ENCODE measurements at places on chromosomes 3 and 15.

DNA sequence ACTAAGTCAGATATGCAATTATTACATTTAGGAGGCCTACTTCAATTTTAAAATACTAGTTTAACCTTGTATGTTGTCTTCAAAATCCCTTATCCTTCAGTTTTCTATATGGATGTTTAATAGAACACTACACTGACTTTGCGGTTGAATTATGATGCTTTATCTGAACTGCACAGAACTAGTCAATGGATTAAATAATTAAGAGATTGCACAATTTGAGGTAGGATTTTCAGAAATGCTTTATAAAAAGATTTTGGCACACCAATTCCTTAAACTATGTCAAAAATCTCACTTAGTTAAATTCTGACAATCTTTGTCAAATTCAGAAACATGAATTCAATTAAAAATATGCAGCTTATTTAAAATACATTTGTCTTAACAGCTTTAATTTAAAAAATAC is 28.1 kb downstream of the ATOSA start:
- DNase-seq, result no peak

GRCh38 chr15:74726774-74727164 is 1.4 kb upstream of the CYP1A1 start:
- no peak for DNase-seq

DNA sequence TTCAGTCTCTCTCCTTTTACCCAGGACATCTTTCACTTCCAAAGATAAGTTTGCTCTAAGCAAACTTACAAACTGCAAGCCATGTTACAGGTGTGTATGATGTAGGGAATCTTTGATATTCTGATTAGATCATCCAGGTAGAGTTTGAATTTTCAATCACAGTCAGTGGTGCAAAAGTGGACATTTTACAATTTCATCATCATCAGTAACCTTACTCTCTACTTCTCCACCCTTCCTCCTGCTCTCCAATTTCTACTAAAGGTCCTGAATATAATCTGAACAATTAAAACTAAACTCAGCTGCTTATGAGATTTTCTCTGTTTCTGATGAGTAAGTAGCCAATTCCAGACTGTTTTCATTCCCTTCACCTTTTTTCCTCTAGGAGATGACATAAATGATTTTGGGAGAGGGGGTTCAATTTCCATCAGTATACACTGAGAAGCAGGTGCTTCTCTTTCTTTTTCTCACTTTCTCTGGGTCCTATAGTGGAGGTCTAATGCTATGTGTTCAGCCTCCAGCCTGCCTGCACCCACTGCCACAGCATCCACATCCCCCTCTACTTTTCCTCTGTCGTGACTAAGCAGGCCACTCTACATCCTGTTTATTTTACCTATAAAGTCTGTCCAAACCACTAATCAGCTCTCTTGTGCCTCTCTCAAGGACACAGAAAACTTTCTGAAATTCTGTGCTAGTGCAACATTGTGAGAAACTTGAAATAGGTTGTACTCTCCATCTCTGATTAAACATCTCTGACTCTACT is 27.6 kb downstream of the SUCNR1 start:
- DNase-seq, result no peak

GRCh38 chr3:192915304-192915703 is 2.4 kb downstream of the MB21D2 start:
- DNase-seq, result no peak

- DNase-seq, result no peak
These were observed 136.7 kb downstream of the SMAD6 start for GRCh38 chr15:66838671-66839239.

DNA sequence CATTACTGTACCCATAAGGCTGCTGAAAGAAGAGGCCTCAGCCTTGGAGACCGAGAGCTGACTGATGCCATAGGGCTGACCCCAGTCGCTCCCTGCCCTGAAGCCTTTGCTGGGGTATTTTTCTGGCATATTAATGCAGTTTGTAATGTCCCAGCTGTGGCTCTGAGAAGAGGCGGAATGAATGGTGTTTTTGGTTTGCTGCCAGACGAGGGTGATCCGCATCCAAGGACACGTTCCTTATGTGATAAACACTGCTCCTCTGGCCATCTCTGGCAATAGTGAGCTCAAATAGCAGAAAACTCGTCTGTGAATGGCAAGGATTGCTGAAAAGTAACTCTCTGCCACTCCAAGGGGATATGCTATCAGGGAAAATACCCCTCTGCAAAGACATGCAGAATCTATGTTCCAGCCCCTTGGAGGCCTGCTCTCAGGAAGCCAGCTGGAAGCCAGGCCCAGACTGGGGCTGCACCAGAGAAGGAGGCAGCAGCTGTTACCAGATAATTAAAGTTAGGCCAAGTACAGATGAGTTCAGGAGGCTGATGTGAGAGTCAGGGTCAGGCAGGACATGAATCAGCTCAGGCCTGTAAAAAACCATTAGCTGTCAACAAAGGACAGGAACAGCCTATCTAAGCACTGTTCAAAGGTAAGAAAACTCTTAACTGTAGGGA is 28.9 kb upstream of the KLHL6 start:
- no peak for DNase-seq

- no peak for DNase-seq
These were observed 1.8 kb downstream of the STAG1 start for GRCh38 chr3:136750209-136750896.

DNA sequence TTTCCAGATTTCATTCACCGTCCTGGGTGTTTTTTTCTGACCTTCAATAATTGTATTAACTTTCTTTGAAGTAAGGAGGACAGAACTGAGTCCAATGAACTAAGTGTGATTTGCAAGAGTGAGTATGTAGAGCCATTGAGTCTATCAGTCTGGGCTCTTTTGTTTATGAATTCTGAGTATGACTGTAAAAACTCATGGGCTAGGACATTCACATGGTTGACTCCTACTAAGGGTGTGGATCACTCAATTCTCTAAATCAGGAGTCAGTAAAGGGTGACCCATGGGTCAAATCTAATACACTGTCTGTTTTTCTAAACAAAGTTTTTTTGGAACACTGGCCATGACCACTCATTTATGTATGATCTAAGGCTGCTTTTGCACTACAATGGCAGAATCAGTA is 269.0 kb downstream of the ZNF385D start:
- DNase-seq, result no peak

DNA sequence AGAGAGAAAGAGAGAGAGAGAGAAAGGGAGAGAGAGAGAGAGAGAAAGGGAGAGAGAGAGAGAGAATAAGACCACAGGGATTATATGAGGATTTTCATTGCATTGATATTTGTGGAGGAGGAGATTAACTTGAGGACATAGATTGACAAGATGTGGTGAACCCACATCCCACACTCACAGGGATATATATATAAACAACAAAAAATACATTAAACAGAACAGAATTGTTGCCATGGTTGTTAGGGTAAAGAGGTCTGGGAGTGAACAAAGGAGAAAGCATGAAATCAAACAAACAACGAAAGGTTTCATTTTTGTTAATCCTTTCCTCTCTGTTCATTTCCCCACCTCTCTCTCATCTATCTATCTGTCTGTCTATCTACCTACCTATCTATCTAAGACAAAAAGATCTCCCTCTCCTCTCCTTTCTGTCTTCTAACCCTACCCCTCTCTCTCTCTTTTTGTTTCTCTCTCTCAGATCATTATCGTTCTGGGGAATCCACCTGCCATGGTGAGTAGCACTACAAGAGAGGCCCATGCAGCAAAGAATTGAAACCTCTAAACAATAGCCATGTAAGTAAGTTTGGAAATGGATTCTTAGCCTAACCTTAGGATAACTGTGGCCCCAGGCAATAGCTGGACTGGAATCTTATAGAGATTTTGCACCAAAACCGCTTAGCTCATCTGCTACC is 280.9 kb downstream of the RAP2B start:
- DNase-seq, result no peak

GRCh38 chr15:51796847-51797401 is 32.5 kb upstream of the TMOD3 start:
- no peak for DNase-seq

DNA sequence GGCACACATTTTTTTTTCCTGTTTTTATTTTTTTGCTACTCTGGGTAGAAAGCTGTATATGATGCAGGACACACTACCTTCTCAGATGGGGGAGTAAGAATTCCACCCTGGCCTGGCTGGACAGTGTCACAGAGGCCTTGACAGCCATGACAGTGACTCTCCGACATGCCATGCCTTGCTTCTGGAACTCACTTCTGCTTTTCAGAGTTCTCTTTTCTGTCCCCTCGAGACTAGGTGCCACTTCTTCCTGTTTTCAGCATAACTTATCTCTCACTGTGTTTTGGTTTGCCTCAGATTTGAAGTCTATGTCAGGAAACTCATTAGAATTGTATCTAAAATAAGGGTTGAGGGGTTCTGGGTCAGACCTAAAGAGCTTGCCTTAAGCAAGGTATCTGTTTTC is 69.1 kb upstream of the SEC13 start:
- DNase-seq, result no peak

- DNase-seq, result no peak
These were observed 471.8 kb downstream of the GBE1 start for GRCh38 chr3:81289676-81290075.

DNA sequence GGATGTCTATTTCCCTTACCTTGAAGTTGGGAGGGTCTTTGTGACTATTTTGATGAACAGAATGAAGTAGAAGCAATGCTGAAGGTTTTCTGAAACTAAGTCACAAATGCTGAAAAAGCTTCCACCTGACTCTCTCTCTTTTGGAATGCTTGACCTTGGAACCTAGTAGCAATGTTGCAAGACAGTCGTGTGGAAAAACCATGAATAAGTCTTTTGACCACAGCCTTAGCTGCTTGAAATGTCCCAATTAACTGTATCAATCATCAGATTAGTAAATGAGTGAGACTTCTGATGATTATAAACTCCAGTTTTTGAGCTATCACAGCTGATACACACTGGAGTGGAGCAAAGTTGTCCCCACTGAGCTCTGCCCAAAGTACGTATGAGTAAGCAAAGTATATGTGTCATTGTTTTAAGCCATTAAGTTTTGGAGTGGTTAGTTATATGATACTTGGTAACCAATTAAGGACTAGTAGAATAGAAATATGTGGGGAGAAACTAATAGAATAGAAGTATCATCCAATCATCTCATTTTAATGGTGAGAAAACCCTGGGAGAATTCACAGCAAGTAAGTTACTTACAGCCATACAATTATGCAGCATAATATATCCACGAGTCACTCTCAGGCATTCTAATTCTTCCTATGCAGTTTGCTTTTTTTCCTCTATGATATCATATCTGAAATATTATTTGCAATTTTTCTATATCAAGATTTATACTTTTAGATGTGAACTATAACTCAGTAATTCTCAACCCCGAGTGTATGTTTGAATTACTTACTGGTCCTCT is 1010.6 kb downstream of the ROBO2 start:
- DNase-seq, result no peak

- DNase-seq, result no peak
These were observed 560.6 kb downstream of the PDCD6IP start for GRCh38 chr3:34359064-34359463.

- DNase-seq, result no peak
These were observed 713.3 kb upstream of the EPHA6 start for GRCh38 chr3:96101006-96101560.

GRCh38 chr15:77168141-77168540 is 97.2 kb upstream of the TSPAN3 start:
- no peak for DNase-seq

- no peak for DNase-seq
These were observed 95.7 kb upstream of the IGSF10 start for GRCh38 chr3:151556596-151556995.

- DNase-seq, result no peak
These were observed 96.4 kb upstream of the IGSF10 start for GRCh38 chr3:151557068-151557840.

DNA sequence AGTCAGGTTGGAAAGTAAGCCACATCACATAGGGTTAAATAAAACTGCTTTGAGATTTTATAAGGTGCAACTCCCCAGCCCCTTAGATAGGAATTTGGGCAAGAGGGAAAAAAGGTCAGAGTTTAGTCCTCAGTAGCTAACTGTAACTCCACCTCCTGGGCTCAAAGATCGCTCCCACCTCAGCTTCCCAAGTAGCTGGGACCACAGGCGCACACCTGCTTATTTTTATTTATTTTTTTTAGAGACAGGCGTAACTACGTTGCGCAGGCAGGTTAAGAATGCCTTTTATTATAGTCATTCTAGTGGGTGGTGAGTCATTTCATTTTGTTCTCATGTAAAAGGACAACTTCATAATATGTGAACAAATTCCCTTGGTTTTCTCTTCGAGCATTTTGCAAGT is 14.7 kb downstream of the TM2D3 start:
- DNase-seq, result no peak

- no peak for DNase-seq
These were observed 16.7 kb upstream of the KLF15 start for GRCh38 chr3:126373682-126374601.

- DNase-seq, result no peak
These were observed 33.6 kb downstream of the SQOR start for GRCh38 chr15:45668386-45668785.

DNA sequence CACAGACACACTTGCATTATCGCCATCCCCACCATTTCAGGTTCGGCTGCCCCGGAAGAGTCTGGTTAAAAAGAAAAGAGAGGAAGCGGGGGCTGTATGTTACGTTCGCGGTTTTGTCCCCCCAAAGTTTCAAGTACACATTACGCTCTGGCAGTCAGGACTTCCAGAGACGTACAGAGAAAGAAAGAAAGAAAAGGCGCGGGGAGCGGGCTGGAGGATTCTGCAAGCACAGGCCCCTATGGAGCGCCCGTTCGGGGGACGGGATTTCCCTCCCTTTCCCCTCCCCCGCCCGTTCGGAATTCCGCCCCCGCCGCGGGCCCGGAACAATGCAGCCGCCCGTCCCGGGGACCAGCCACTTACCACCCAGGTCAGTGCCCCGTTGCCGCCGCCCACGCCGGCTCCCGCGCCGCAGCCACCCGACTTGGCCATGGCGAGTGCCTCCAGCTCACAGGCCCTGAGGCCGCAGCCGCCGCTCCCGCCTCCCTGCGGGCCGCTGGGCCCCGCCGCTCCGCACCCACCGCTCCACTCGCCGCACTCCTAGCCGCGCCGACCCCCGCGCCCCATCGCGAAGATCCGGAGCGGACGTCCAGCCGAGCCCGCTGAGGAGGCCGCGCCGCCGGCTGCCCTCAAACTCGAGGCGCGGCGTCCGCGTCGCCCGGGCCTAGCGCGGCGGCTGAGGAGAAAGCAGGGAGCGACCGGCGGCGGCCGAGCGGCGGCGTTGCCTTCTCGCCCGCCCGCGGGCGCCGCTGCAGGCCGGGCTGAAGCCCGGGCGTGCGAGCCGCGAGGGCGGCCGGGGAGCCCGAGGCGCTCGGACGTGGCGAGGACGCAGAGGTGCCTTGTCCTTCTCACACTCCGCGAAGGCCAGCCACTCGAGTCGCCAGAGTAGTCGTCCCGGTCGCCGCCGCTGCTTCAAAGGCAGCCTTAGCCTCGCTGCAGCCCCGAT is 567 bp downstream of the TOP2B start:
- DNase-seq, result peak; percentile 68
